Upper lobe of left lung (tissue), 6 donors: ENCODE measurements at places on chromosomes 5 and 9. TPM values are rescaled to one million over a fixed set of nuclear protein-coding genes. Genes with fewer than 3 reads are reported as not detected.
A peak's percentile ranks its signal among the peaks of the same experiment; 100 is the strongest.

Gene CCNI2
- total RNA-seq: 0.84 TPM

DNA sequence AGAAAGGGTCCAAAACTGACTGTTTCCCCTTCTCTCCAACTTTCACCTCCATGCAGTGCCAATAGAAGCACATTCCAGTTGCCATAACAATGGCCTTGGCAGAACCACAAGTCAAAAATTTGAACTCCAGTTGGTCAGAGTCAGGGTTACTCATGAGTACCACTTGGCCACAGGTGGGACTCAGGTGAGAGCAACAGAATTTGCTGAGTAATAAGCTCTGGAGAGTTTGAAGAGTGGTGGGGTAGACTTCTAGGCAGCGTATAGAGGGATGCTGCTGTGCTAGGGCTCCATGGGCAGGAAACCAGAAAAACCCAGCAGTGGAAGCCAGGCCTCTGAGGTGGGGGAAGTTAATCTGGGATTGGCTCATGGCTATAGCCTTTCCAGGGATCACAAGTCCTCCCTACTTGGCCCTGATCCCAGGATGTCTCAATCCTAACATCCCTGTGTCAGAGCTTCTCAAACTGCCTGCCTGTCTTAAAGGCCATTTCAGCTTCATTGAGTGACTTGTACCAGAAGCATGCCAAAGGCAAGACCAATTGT is 30.2 kb downstream of the SNX18 start:
- DNase-seq: no peak

- DNase-seq: no peak
Measured at GRCh38 chr5:108878756-108879155, 131.1 kb downstream of the FER start.

DNA sequence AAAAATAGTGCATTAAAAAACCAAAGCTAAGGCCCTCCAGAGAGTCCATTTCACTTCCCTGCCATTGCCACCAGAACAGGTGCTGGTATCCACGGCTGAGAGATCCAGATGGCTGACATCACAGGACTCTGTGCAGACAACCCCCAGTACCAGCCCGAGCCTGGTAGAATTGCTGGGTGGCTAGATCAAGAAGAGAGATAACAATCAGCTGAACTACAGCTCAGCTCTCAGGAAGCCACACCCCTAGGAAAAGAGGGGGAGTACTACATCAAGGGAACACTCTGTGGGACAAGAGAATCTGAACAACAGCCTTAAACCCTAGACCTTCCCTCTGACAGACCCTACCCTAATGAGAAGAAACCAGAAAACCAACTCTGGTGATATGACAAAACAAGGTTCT is 73.8 kb upstream of the SLIT3 start:
- no peak for DNase-seq

Gene ZDHHC11B
- 38.8 TPM for total RNA-seq

Gene SYK
- total RNA-seq: 52.4 TPM

- DNase-seq: peak; percentile 58
Measured at GRCh38 chr5:142145106-142145900, 36.7 kb downstream of the NDFIP1 start.

DNA sequence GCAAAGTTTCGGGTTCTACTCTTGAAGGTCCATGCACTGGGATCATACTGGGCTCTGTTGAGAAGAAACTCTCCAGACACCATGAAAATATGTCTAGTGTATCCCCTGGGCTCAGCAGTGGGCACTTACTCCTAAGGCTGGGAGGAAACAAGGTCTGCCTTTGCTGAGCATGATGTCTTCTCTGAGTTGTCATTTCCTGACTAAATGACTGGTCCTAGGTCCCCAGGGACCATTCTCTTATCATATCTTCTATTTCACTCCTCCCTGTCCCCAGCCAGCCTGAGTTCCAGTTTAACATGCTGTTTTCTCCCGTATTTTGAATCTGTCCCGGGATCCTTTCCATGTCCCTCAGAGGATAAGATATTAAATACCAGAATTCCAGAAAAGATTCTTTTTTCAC is 225.4 kb downstream of the MTRR start:
- DNase-seq: no peak

DNA sequence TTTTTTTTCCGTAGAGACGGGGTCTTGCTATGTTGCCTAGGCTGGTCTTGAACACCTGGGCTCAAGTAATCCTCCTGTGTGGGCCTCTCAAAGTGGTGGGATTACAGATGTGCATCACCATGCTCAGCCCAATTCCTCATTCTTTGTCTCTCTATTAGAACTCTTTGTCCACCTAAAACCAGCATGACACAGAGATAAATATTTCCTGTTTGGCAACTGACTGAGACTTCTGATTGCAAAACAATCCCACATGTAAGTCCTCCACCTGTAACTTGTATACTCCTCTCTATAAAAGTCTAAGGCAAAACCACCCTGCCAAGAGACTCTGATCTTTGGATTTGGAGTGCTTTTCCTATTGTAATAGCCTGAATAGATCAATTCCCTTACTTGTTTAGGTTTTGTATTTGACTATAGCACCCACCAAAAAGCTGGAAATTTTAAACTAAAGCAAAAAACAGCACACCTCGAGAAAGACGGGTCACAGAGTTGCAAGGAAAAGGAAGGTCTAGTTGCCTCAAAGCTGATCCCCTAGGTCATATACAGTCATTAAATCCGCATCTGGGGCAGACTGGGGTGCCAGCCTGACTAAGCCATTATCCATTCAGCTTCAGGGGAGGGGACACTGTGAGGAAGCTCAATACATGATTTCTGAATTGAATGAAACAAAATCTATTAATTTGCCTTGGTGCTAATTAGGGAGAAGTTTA is 13.5 kb upstream of the KIF27 start:
- DNase-seq: no peak

- DNase-seq: no peak
Measured at GRCh38 chr9:113920872-113921271, 44.8 kb downstream of the ZNF618 start.

DNA sequence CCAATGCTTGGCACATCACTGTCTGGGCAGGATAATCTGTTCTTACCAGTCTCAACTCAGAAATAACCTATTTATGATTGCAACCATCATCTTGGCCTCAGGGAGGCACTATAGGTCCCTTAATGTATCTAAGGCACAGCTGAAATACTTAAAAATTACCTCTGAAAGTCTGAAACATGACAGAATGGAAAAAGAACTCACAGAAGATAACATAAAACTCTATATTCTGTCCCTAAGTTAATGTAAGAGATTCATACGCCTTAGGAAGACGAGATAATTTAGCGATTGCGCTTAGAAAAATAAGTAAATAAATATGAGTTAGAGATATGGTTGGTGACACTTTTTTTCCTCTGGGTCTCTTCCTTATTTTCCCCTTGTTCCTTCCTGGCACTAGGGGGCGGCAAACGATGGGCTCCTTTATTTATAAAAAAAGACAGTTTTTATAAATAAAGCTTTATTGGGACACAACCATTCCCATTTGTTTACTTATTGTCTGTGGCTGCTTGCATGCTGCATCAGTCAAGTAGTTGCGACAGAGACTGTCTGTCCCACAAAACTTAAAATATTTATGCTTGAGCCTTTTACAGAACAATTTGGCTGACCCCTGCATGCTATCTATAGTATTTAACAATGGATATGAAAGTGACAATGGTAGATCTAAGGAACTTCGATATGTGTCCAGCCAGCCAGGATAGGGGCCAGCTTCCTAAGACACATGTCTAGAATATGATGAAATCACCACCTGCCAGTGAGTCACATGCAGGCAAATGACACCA is 79.6 kb downstream of the PDE4D start:
- no peak for DNase-seq

GRCh38 chr9:34610434-34611206 is 1.3 kb downstream of the RPP25L start:
- peak; percentile 64 for DNase-seq

Gene AP3B1
- total RNA-seq: 33.0 TPM

Gene SLC6A18
- total RNA-seq: not detected

GRCh38 chr9:130368631-130369103 is 76.1 kb upstream of the ASS1 start:
- DNase-seq: no peak

DNA sequence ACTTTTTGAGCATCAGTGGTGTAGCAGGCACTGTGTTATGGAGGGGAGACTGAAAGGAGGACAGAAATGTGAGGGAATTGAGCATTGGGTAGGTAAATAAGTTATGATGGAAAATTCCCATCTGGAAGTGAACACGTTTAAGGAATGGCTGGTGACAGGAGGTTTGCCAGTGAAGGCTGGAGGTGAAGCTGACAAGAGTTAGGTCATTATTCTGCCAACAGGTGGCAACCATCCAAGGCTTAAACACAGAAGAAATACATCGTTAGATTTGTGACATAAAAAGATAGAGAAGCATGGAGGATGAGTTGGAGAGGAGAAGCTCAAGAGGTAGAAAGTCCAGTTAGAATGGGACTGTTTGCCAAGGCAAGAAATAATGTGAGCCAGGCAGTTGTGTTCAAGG is 455.3 kb upstream of the SGCD start:
- DNase-seq: no peak

GRCh38 chr5:36389245-36389644 is 87.5 kb upstream of the RANBP3L start:
- no peak for DNase-seq

DNA sequence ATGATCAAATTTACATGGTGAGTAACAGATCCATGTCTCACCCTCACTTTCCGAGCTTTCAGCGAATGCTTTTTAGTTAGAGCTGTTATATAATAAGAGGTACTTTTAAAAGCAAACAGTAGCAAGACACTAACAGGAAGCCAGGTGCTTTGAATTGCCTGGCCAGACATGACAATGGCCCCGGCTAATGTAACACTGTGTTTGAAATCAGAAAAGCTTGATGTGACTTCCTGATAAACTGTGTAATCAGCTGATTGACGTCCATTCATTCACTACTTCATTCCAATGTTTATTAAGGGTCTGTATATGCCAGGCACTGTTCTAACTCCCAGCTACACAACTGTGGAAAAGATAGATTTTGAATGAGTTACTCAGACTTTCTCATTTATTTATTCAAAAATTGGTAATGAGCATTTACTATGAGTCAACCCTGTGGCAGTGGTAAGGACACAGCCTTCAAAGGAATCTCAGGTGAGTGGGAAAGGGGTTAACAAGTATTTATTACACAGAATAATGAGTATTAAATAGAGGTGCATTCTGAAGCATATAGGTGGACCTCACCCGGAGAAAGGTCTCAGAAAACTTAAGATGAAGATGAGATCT is 26.6 kb downstream of the DPYSL3 start:
- DNase-seq: no peak

Gene BTNL8
- total RNA-seq: not detected

DNA sequence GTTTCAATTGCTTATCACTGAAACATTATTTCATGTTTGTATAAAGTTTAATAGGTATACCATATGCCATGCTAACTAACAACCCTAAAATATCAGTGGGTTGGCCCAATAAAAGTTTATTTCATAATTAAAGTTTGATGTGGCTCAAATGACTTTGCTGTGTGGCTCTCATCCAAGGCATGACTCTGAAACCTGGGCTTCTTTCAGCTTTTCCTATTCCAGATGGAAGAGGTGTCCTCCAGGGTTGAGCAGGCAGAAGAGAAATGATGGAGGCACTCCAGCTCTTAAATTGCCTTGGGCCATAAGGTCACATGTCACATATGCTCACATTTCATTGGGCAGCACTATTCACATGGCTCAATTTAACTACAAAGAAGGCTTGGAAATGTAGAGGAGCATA is 101.9 kb downstream of the MACIR start:
- DNase-seq: no peak

Gene SOX30
- total RNA-seq: not detected

Gene ZSWIM6
- total RNA-seq: 14.4 TPM

DNA sequence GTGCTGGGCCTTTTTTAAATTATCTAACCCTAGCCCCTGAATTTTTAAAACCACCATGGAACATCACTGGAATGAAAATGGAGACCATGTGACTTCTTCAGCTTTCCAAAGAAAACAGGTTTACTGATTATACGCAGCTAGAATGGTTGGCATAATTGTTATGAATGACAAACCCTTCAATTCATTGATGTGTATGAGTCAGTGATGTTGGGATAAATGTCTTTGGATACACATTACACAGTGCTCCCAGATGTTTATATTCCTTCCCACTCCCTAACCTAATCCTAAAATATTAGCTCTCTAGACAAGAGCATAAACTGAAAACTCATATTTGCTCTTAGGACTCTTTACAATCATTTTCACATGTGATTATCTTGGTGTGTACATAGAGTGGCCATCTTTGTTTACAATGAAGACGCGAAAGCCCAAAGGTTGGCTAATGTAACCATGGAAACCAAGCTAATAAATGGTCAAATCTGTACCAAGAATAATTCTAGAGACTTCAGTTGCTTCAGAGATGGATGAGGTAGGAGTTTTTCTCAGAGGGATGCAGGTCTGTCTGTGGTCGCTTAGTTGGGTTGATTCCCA is 131.2 kb upstream of the HMHB1 start:
- DNase-seq: no peak

Gene RAB3C
- 1.1 TPM for total RNA-seq

Gene TBC1D2
- total RNA-seq: 173 TPM

Gene CDK7
- 21.0 TPM for total RNA-seq

GRCh38 chr5:963310-963672 is 45.3 kb upstream of the NKD2 start:
- DNase-seq: no peak

DNA sequence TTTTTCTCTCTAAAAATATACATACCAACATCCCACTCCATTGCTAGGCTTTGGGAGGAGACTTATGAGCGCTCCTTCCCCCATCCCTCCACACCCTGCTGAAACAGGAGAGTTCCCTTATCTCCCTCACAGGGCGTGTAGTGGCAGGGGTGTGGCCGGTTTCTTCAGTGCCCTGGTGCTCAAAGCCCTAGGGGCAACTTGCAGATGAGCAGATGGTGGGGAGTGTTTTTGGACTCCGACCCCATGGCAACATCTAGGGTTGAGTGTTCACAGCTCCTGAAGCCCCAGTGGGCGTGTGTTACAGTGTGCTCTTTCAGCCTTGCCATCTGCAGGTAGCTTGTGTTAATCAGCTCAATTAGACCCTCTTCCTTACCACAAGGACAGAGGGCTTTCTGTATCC is 409.5 kb downstream of the MAT2B start:
- no peak for DNase-seq

Gene COX7C
- 335 TPM for total RNA-seq

Gene ENHO
- total RNA-seq: not detected

DNA sequence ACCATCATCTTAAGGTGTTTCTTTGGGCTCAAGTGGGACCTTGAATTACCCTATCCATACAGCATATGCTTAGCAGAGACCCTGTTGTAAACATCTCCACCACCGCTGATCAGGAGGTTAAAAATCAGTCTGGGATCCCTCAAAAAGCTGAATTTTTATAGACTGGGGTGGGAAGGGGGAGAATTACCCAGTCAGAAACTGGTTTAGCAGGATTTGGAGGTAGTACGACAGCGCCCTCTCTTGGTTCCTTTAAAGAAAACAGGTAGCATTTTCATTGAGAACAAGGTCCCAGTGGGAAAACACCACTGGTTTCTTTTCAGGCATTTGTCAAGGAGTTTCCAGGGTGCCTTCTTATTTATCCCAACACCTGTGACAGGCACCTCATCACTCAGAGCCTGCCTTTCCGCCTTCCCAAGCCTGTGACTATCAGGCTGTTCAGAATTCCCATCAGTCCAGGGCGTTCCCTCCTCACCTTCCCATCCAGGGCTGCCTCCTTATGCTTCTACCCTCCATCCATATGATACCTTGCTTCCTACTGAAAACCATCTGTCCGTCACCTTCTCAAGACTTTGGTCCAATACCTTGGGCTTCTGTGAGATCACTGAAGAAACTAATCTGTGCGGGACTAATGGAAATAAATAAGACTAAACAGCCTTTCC is 203.8 kb upstream of the RAI14 start:
- DNase-seq: no peak

Gene TSLP
- total RNA-seq: not detected
